ENCODE measurements at places on chromosomes 12 and 14. TPM values are rescaled to one million over a fixed set of nuclear protein-coding genes. Genes with fewer than 3 reads are reported as not detected.

- no peak for DNase-seq
These were observed 273.1 kb downstream of the TMTC2 start for GRCh38 chr12:82959821-82960220.

- no peak for DNase-seq
These were observed 15.7 kb downstream of the NDUFA12 start for GRCh38 chr12:94987801-94988200.

The SLC6A13 gene
- total RNA-seq = 0.27 TPM

- DNase-seq = no peak
These were observed 23.6 kb upstream of the KCNH3 start for GRCh38 chr12:49515266-49515665.

DNA sequence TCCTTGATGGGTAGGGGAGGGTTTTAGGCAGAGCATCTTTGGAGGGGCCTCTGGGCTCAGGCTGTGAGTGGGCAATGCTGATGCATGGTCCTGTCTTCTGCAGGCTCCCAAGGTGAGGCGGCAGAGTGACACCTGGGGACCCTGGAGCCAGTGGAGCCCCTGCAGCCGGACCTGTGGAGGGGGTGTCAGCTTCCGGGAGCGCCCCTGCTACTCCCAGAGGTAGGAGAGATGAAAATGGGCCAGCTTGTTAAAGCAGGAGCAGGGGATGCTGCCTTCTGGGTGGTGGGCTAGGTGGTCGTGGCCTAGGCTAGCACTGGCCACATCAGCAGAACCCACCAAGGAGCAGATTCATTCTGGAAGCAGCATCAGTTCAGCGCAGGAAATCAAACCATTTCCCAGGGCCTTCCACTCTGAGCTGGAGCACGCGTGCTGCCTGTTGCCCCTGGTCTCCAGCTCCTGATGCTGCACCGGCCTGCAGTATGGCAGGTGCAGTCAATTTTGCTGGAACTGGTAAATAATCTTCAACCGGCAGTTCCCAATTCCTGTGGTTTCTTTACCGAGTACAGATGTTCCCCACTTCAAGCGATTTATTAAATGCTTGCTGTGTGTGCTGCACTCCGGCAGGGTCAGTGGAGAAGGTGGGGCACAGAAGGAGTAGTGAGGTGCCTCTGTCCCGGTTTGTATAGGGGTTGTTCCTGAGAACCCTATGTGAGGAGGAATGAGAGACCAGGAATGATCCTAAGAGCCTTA is 7.4 kb downstream of the PAPLN start:
- no peak for DNase-seq

Data from activated T-helper 1 cell treated with anti-CD3 and anti-CD28 coated beads, Interleukin-12 subunit alpha, Interleukin-12 subunit beta, Interleukin-2, Interleukin-4 antibody, amounts not matched to agents 30 ng/mL and 10 ng/mL and 1 ng/mL, durations not matched to agents 14 hours and 24 hours and 36 hours (primary cell).